ENCODE measurements at places on chromosomes 2 and 18.

- no peak for DNase-seq
Observed at GRCh38 chr2:234257859-234258561, 207.5 kb downstream of the SPP2 start.

- no peak for DNase-seq
Observed at GRCh38 chr2:191158193-191158592, 7.4 kb upstream of the STAT4 start.

DNA sequence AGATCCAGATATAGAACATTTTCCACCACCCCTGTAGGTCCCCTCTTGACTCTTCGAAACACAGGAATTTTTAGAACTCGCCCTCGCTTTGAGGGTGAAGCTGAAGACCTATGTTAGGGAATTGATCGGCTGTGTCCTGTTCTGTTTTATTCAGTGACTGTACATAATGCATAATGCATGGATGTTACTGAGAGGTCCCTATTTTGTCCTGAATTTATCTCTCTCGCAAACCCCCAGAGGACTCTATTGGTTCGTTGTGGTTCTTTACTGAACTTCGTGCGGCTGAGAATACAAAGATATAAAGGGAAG is 431 bp upstream of the EIF5B start:
- DNase-seq = no peak

- no peak for DNase-seq
Observed at GRCh38 chr18:61400016-61400635, 66.9 kb downstream of the CDH20 start.

GRCh38 chr18:51622702-51623101 is 425.2 kb upstream of the MEX3C start:
- DNase-seq = no peak

DNA sequence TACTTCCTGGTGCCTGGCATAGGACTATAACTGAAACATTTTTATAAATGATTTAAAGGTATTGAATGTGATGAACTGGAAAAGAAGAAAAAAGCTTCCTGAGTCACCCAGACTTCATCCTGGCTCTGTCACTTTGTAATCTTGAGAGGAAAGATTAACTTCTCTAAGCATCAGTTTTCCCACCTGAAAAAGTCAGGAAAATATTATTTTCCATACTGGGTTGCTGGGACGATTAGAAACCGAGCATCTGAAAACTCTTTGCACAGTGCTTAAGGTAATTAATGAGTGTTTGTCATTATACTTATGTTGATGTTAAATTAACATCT is 71.8 kb downstream of the FMNL2 start:
- DNase-seq = no peak

GRCh38 chr2:223093436-223094241 is 41.6 kb downstream of the KCNE4 start:
- no peak for DNase-seq
